ENCODE measurements at places on chromosomes 13 and 19.

DNA sequence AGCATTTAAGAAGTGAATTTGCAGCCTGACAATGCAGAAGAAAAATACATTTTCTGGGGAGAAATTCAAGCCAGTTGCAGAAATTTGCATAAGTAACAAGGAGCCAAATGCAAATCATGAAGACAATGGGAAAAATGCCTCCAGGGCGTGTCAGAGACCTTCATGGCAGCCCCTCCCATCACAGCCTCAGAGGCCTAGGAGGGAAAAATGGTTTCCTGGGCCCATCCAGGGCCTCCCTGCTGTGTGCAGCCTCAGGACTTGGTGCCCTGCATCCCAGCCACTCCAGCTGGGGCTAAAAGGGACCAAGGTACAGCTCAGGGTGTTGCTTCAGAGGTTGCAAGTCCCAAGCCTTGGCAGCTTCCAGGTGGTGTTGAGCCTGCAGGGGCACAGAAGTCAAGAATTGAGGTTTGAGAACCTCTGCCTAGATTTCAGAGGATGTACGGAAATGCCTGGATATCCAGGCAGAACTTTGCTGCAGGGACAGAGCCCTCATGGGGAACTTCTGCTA, 16.7 kb upstream of the ITM2B start:
- DNase-seq = no peak

- DNase-seq = no peak
Observed at GRCh38 chr13:95168191-95168590, 133.1 kb downstream of the ABCC4 start.

- peak; percentile 15 for DNase-seq
Observed at GRCh38 chr13:98447881-98448641, 128.8 kb downstream of the STK24 start.

DNA sequence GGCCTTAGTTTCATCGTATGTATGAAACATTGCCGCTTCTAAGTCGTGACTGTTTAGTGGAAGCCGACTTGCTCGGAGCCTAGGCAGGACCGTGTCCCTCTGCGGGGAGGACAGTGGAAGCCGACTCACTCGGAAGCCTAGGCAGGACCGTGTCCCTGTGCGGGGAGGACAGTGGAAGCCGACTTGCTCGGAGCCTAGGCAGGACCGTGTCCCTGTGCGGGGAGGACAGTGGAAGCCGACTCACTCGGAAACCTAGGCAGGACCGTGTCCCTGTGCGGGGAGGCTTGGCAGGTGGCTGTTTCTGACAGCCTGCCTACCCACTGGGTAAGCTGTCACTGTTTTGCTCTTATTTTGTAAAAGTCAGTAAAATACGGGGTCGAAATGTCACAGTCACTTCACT, 20.4 kb upstream of the DCUN1D2 start:
- no peak for DNase-seq

DNA sequence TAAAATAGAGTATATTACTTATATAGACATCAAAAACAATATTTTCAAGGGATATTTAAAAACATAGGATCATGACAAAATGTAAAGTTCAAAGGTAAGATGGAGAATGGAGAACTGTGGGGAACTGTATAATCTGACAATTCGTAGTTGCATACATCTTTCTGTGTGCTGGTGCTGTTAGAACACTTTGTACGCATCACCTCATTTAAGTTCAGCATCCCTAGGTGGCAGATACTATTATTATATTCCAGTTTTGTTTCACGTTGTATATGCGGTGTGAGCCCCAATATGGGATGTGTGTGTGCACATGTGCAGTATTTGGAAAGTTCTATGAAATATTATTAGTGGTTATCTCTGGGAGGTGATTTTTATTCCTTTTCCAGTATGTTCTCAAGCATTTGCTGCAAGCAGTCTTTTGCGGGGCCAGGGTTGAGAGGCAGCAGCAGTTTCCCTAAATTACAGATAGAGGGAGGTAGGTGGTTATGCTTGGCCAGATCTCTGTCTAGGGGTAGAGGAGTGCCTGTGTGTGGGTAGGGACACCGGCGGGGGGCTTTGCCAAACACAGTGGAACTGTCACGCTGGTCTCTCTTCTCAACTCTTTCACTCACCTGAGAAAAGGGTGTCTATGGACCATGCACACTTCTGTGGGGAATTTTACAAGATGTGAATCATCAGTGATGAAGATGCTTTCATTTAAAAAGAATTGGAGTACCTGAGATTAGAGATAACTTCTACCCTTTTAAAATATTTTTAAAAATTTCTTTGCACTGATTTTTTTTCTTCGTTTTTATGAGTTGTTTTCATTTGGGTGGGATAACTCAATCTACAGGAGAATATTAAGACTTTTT, 55.6 kb upstream of the ALOX5AP start:
- DNase-seq = peak; percentile 39

GRCh38 chr13:104206450-104207044, 1140.3 kb upstream of the SLC10A2 start:
- no peak for DNase-seq

- no peak for DNase-seq
Observed at GRCh38 chr19:55738302-55738701, at the start of gene NLRP9. TSS of gene NLRP9 (minus strand) at chr19:55738402. CDS start at chr19:55738374, 28 bp downstream.

DNA sequence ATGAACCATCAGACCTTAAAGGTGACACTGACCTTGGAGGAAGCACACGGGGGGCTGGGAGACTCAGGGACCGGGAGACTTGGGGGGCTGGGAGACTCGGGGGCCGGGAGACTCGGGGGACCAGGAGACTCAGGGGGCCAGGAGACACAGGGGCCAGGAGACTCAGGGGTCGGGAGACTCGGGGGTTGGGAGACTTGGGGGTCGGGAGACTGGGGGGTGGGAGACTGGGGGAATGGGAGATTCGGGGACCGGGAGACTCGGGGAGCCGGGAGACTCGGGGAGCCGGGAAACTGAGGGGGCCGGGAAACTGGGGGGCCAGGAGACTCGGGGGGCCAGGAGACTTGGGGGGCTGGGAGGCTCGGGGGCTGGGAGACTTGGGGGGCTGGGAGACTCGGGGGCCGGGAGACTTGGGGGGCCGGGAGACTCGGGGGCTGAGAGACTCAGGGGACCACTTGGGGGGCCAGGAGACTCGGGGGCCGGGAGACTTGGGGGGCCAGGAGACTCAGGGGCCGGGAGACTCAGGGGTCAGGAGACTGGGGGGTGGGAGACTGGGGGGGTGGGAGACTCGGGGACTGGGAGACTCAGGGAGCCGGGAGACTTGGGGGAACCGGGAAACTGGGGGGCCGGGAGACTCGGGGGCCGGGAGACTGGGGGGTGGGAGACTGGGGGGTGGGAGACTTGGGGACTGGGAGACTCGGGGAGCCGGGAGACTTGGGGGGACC, 62.9 kb downstream of the RASA3 start:
- DNase-seq = no peak

DNA sequence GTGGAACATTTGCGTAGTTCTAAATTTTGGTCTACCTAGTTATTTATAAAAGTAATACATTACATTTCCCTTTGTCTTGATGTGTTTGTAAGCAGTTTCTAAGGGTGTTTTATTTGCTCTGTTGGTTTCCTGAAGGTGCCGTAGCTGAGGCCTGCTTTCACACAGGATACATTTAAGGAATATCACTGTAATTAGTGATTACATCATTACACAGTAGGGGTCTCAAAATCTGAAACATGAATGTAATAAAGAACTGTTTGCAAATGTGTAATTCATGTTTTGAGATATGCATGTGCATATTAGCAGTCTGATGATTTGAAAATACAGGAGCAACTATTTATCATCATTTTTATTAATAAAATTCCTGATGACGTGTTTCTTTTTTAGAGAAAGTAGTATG, 281.8 kb downstream of the MTUS2 start:
- no peak for DNase-seq

DNA sequence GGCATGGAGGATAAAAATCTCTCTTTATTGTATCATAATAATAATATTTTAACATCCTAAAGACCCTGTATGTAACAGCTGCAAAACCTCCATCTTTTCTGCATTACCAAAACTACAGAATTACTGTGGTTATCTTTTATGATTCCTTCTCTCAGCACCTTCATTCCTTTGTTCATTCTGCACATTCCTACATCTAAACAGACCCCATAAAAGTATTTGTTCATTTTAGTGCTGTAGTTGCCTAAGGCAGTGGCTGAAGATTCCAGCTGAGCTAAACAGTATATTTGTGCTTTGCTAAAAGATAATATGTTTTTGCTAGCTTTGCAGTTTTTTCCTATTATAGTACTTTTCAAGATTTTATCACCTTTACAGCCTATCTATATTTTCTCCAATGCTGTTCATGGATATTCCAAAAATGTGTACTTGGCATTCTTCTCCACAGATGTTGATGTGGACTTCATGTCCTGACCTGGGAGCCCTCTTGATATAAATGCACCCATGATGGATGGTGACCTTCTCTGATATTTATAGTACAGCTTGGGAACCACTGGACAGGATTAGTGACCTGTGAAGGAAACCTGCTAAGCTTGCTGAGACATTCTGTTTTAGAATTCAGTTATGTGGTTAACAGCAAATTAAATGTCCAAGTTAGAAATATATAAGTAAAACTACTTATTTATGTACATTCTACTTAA, 2832.9 kb upstream of the PCDH20 start:
- no peak for DNase-seq

DNA sequence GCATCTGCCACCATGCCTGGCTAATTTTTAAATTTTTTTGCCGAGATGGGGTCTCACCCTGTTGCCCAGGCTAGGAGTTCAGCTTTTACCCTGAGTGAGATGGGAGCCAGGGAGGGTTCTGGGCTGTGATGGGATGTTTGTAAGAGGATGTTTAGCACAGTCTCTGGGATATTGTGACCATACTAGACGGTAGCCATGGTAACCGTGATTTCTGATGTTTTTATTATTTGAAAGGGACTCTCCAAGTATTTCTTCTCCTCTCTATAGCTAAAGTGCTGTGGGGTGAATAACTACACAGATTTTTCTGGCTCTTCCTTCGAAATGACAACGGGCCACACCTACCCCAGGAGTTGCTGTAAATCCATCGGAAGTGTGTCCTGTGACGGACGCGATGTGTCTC, 10.4 kb downstream of the TSPAN16 start:
- no peak for DNase-seq

GRCh38 chr13:26784704-26785639, 24.4 kb upstream of the GPR12 start:
- DNase-seq = peak; percentile 2

DNA sequence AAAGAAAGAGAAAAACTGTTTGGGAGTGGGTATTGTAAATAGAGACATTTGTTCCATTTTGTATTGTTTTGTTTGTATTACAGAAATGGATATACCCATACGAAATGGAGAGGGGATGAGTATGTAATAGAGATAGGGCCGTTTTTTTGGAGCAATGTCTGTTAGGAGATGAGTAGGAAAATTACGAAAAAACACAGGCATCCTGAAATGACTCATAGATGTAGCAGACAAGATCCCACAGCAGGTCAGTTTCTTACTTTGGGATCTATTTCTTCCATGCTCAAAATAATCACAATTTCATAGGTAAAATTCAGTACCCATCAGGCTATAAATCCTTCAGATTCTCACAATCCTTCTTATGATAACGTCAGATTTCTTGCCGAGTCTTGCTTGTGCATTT, 779.4 kb upstream of the SLITRK1 start:
- DNase-seq = no peak

DNA sequence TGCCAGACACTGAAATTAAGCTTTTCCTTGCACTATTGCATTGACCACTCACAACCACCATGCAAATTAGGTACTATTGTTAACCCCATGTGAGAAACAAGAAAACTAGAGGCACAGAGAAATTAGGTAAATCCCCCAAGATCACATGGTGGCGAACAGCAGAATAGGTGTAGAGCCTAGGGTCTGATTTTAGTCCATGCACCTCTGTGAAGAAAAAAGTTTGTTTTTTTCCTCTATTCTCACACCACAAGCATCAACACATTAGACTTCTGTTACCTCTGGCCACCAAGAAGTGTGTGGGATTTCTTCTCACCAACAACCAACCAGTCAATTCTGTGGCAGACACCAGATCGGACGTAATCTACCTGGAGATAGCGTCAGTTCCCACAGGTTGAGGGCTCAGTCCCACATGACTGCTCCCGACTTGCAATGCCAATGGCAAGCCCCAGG, 391.9 kb downstream of the COG6 start:
- no peak for DNase-seq

GRCh38 chr19:35146746-35147459, 3.8 kb downstream of the FXYD7 start:
- DNase-seq = no peak

DNA sequence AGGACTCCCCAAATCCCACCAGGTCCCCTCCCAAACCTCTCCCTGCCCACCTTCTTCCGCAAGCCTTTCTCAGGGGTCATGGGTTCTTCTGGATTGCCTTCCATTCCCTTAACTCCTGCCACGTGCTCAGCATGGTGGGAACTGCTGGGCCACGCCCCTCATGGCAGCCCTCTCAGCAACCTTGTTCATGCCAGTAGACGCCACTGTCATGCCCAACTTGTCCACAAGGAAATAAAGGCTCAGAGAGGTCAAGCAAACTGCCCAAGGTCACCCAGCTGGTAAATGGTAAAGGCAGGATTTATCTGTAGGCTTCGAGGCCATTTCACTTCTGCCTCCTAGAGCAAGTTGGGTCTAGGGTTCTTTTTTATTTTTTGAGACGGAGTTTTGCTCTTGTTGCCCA, 10.9 kb downstream of the PRAM1 start:
- no peak for DNase-seq

DNA sequence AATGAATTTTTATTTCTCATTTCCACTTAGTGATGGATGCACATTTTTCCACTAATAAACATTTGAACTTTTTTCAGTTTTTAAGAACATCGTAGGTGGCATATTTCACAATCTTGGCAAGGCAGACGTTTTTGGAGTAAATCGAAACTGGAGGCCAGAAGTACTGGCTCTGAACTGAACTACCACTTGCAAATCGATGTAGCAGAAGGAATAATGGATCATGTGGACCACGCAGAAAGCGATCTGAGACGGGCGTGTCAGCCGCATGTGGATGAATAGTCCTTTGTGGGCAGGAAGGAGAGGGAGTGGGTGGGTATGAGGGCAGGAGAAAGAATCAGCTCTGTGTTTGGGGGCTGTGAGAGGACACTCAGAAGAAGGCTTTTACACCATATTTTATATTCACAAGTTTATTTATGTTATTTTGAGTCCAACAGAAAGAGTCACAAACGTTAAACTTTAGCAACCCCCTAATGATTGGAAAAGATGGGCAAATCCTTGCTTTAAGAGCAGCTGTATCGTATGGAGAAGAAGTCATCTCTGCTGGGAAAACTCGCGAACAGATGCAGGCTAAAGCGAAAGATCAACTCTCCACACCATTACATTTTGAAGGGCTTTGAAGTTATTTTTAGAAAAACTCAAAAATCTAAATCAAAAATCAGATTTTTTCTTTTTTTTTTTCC, 90.5 kb downstream of the COL4A2 start:
- no peak for DNase-seq

DNA sequence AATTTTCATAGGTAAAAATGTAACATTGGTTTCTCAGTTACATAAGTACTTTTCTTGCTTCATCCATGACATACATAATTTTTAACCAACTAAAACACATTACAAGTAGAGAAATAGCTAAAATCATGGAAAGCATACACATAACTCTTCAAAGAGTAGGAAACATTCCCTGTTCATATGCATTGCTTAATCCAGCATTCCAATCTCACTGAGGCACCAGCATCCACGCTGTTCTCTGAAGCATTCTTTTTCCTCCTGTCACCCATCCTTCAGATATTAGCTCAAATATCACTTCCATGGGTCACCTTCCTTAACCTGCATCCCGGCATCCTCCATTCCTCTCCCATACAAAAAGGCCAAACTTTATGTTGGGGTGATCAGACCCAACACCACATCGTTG, 79.1 kb downstream of the ZNF254 start:
- no peak for DNase-seq
